ENCODE measurements at places on chromosomes 2 and 18. TPM values are rescaled to one million over a fixed set of nuclear protein-coding genes. Genes with fewer than 3 reads are reported as not detected.

DNA sequence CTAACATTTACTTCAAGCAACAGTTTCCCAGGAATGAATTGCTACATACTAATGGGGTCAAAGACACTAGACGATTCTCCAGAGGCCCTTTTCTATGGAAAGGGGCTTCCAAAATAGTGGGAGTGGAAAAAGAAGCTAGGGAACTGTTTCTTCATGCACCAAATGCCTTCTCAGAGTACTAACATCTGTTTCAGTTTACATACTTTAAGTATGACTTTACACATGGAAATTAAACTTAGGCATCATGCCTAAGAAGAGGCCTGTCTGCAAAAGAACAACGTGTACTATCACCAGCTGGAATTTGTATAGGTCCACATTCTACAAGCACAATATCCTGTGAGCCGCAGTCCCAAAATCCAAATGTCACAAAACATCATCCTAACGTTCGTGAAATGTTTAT, 29.4 kb upstream of the WDR75 start:
- peak; percentile 42 for DNase-seq

DNA sequence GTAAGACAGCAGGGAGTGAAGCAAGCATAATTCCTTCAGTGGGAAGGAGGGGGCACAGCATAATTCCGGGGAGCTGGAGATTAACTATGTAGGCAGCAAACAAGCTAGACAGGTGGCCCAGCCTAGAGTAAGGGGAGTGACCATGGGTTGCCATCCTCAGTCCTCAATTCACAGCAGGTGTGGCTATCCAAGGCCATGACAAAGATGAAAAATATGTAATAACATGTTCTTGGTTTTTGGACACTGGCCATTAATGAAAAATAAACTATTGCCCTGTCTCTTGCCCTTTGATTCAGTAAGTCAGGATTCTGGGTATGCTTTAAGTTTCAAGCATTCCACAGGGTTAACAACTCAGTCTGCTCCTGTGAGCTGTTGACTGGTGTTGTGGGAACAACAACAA, 65.0 kb downstream of the CYP1B1 start:
- DNase-seq: peak; percentile 51

GRCh38 chr18:37420315-37420880, 145.2 kb downstream of the CELF4 start:
- peak; percentile 12 for DNase-seq

- no peak for DNase-seq
Observed at GRCh38 chr2:112773556-112773955, 9.1 kb upstream of the CKAP2L start.

GRCh38 chr2:228144961-228145360, 36.5 kb downstream of the SPHKAP start:
- no peak for DNase-seq

- DNase-seq: no peak
Observed at GRCh38 chr2:11398750-11399437, 54.5 kb upstream of the ROCK2 start.

DNA sequence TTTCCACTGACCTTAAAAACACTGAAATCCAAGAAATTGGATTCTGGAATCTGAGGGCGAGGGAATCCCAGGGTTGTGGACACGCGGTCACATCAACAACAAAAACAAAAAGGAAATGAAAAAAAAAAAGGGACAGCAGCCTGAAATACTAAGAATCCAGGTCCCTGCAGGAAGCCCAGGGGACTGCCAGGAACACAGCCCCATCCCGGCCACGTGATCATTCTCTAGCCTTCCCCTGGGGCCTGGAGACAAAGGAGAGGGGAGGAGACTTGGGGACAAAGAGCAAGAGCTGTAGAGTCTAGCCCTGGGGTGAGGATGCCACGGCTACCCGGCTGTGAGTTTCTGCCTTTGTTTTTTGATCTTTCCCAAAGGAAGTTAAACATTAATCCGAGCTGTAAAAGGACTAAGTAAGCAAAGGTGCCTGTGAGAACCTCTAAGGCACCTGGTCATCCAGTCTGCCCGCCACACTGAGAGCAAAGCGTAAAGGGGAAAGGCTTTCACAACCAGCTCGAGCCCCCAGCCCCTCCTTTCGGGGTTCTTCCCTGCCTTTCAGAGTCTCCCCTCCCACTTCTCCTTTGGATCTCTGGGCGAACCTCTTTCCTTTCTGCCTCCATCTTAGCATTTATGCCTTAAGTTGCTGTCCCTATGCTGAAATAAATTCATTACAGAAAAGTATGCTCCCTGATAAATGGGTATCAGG, 57.9 kb upstream of the MSH2 start:
- DNase-seq: no peak

GRCh38 chr2:209451209-209451834, 27.5 kb downstream of the MAP2 start:
- no peak for DNase-seq

DNA sequence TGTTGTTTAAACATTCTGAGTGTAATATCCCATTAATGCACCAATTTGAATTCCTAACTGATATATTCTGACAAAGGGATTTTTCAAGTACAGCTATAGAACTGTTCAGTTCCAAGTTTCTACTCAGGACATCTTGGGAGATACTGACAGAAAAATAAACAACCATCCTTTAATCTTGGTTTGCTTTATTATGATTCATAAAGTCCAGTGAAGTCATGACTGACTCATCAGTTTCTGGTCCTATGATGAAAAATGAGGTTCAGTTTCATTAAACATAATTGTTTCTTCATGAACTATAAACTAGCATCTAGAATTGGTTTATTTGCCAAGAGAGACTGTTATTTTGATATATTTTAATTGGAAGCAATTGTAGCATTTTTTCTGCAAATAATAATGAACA, 896.2 kb downstream of the CCDC85A start:
- DNase-seq: peak; percentile 78

- no peak for DNase-seq
Observed at GRCh38 chr2:61431345-61431744, 39.5 kb downstream of the USP34 start.

DNA sequence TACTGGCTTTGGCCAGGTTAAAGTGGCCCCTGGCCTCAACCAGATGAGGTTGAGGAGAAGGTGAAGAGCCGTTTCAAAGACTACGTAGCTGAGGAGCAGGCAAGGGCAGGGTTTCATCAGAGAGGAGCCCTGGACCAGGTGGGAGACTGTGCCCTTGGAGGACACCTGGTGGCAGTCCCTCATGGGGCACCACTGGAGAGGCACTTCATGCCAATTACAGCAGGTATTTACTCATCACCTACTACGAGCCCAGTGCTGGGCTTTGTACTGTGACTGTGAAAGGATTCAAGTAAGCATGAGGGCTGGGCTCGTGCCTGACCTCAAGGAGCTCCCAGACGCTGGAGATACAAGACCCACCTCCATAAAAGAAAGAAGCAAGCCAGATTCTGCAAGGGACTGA, 37.6 kb downstream of the SMAD7 start:
- DNase-seq: no peak

ECEL1 gene
- total RNA-seq: not detected

SP9 gene
- total RNA-seq: under 0.01 TPM

ERICH2 gene
- 1.7 TPM for total RNA-seq

ARHGAP25 gene
- total RNA-seq: 62.3 TPM

PDE11A gene
- 0.17 TPM for total RNA-seq

NXPH2 gene
- total RNA-seq: not detected

Measured in mammary epithelial cell (primary cell).